ENCODE measurements at places on chromosomes 5 and 9.

GRCh38 chr5:1593903-1594356, 70.2 kb upstream of the LPCAT1 start:
- no peak for DNase-seq
- peak overlapping the region; percentile 70 for H3K4me3 ChIP-seq
- H3K27ac ChIP-seq, result no peak overlapping the region
- H3K36me3 ChIP-seq, result peaks cover 11% of the 10 kb centered on the region

DNA sequence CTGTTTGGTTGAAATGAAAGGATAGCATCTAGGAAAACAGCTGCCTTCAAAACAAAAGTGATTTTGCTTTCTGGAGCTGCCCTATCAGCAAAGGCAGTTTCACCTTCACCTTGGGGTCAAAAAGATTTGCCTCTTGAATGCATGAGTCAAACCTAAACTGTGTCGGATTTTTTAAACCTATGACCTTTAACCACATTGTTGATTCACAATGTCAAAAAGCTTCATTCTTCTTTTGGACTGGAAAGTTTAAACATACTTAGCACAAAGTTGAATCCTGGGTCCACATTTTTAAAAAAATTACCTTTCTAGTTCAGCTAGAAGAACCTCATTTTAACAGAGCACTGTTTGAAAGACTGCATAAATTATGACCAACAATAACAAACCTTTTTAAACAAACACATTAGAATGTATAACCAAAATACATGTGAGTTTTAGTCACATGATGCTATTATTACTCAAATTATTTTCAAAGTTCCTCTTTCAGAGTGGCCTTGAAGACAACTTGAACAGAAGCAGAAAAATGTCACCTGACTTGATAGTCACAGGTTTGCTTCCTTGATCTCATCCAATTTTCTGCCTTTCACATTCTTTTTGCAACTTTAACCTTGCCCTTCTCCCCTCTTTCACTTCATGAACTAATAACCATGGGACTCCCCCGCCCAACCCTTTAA, 109.7 kb upstream of the LHFPL2 start:
- DNase-seq, result no peak
- H3K4me1 ChIP-seq, result peaks cover 3% of the 10 kb centered on the region
- no peak overlapping the region for H3K27ac ChIP-seq
- no peaks in the 10 kb centered on the region for H3K36me3 ChIP-seq

- no peak overlapping the region for H3K4me3 ChIP-seq
- no peaks in the 10 kb centered on the region for H3K36me3 ChIP-seq
- DNase-seq, result no peak
- H3K27me3 ChIP-seq, result no peaks in the 10 kb centered on the region
- H3K27ac ChIP-seq, result no peak overlapping the region
- H3K4me1 ChIP-seq, result no peaks in the 10 kb centered on the region
Observed at GRCh38 chr5:114726131-114726530, 364.3 kb downstream of the KCNN2 start.

- no peak overlapping the region for H3K4me3 ChIP-seq
- H3K36me3 ChIP-seq, result no peaks in the 10 kb centered on the region
- peak; percentile 70 for DNase-seq
- no peak overlapping the region for H3K27ac ChIP-seq
- H3K4me1 ChIP-seq, result no peaks in the 10 kb centered on the region
Observed at GRCh38 chr9:114434878-114435311, 47.1 kb upstream of the AKNA start.

- no peak for DNase-seq
- H3K4me1 ChIP-seq, result peaks cover 7% of the 10 kb centered on the region
- H3K4me3 ChIP-seq, result peak overlapping the region; percentile 91
- H3K27me3 ChIP-seq, result no peaks in the 10 kb centered on the region
- H3K27ac ChIP-seq, result peak overlapping the region; percentile 96
Observed at GRCh38 chr5:108749128-108749861, 1.6 kb downstream of the FER start.

GRCh38 chr9:102518324-102518723, 476.8 kb upstream of the CYLC2 start:
- no peaks in the 10 kb centered on the region for H3K36me3 ChIP-seq
- DNase-seq, result peak; percentile 23
- no peaks in the 10 kb centered on the region for H3K4me1 ChIP-seq
- no peak overlapping the region for H3K4me3 ChIP-seq
- H3K27ac ChIP-seq, result no peak overlapping the region
- no peaks in the 10 kb centered on the region for H3K27me3 ChIP-seq

DNA sequence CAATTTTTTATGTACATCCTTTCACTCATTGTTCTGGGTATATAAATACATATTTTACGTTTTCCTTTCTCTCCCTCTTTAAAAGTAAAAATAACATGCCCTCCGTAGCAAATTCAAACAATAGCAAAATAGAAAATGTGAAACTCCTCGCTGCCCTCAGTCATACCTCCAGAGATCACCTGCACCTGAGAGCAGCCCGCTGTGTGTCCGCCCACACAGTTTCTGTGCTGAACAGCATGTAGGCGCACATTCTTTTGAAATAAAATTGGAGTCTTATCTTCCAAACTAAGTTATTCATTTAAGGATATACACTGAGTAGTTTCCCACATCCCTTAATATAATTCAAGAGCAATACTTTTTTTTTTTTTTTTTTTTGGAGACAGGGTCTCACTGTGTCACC, 255.7 kb downstream of the AOPEP start:
- H3K4me1 ChIP-seq, result no peaks in the 10 kb centered on the region
- H3K4me3 ChIP-seq, result no peak overlapping the region
- no peak overlapping the region for H3K27ac ChIP-seq
- H3K36me3 ChIP-seq, result no peaks in the 10 kb centered on the region

GRCh38 chr5:159034083-159034824, 65.5 kb downstream of the EBF1 start:
- peak; percentile 64 for DNase-seq
- H3K36me3 ChIP-seq, result no peaks in the 10 kb centered on the region
- no peaks in the 10 kb centered on the region for H3K27me3 ChIP-seq
- no peak overlapping the region for H3K4me3 ChIP-seq
- peaks cover 4% of the 10 kb centered on the region for H3K4me1 ChIP-seq
- no peak overlapping the region for H3K27ac ChIP-seq

- H3K4me3 ChIP-seq, result no peak overlapping the region
- no peaks in the 10 kb centered on the region for H3K27me3 ChIP-seq
- H3K27ac ChIP-seq, result no peak overlapping the region
- H3K36me3 ChIP-seq, result no peaks in the 10 kb centered on the region
- no peak for DNase-seq
Observed at GRCh38 chr5:168822745-168823281, 243.6 kb upstream of the PANK3 start.

GRCh38 chr9:90778746-90779145, 22.9 kb upstream of the SYK start:
- no peaks in the 10 kb centered on the region for H3K36me3 ChIP-seq
- peaks cover 6% of the 10 kb centered on the region for H3K4me1 ChIP-seq
- no peak for DNase-seq
- H3K4me3 ChIP-seq, result no peak overlapping the region
- no peaks in the 10 kb centered on the region for H3K27me3 ChIP-seq
- H3K27ac ChIP-seq, result no peak overlapping the region

GRCh38 chr5:78659114-78659513, 10.5 kb upstream of the LHFPL2 start:
- no peaks in the 10 kb centered on the region for H3K27me3 ChIP-seq
- no peak for DNase-seq
- H3K27ac ChIP-seq, result no peak overlapping the region

- H3K27ac ChIP-seq, result peak overlapping the region; percentile 19
- no peak overlapping the region for H3K4me3 ChIP-seq
- peak; percentile 94 for DNase-seq
- peaks cover 9% of the 10 kb centered on the region for H3K4me1 ChIP-seq
- peaks cover 21% of the 10 kb centered on the region for H3K36me3 ChIP-seq
Observed at GRCh38 chr5:136058039-136058971, 29.5 kb downstream of the TGFBI start.

DNA sequence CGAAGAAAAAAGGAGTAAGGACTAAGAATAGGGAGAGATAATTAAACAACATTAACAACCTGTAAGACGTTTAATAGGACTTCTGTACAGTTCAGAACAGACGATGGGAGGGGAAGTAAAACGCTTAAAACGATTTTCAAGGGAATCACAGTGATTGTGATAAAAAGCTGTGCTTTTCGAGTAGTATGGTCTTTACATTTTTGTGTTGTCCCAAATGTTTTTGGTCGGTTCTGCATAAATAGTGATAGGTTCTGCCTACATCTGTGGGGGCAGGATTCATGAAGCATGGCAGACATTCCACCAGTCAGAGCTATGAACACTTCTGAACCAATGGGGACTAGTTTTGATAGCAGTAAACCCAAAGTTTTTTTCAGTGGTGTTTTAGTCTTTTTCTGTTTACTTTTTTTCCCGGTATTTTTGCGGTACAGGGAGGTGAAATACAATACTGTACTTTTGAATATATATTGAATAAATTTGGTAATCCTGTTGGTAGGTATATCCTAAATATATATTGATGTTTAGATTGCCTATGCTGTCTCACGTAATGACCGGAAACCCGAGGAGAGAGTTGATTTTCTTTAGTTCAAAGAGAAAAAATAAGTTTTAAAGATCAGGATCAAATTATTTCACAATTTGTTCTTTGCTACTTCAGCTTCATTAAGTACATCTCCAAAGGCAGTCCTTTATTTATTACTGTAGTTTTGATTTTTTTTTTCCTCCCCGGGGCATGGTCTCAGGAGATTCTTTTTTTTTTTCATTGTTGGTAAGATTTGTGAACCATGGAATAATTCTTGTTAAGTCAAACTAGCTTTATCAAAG, 1.3 kb downstream of the ERBIN start:
- H3K4me1 ChIP-seq, result peaks cover 47% of the 10 kb centered on the region
- H3K27ac ChIP-seq, result peak overlapping the region; percentile 100
- H3K27me3 ChIP-seq, result no peaks in the 10 kb centered on the region
- peak overlapping the region; percentile 84 for H3K4me3 ChIP-seq

Measured in stomach (tissue), 19 donors.